ENCODE measurements at places on chromosomes 13 and 19.

DNA sequence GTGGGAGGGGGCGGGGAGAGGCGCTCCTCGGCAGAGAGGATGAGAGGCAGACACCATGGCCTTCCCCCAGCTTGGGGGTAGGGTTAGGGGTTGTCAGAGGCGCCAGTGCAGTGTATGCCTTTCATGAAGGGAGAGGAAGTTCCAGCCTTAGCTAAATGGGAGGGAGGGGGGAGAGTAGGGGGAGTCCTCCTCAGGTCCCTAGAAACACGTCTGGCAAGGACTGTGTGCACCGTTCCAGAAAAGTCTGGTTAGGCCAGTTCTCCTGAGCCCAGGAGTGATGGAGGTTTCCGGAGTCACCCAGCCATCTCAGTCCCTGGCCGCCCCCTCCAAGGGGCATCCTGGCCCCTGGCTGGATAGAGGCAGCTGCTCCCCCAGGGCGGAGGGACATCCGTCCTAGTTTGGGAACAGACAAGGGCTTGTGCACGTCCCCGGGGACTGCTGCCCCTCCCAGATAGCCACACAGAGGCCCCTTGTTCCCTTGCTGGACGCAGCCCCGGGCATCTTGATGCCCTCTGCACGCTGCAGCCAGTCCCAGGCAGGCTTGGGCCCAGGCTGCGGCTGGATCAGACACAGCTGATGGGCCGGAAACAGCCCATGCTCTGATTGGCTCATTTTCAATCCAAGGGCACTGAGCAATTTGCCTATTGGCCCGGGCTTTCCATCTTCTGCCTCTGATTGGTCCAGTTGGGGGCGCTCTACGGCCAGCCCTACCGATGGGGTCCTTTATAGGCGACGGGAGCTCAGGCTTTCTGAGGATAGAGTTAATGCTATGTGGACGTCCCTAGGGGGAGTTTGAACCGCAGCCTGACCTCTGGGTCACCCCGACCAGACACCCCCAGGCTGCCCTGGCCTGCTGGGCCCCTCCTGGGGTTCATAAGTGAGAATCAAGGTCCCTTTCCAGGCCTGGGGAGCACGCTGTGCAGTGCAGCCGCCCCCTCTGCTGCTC, 3.8 kb downstream of the S1PR2 start:
- no peak for DNase-seq

DNA sequence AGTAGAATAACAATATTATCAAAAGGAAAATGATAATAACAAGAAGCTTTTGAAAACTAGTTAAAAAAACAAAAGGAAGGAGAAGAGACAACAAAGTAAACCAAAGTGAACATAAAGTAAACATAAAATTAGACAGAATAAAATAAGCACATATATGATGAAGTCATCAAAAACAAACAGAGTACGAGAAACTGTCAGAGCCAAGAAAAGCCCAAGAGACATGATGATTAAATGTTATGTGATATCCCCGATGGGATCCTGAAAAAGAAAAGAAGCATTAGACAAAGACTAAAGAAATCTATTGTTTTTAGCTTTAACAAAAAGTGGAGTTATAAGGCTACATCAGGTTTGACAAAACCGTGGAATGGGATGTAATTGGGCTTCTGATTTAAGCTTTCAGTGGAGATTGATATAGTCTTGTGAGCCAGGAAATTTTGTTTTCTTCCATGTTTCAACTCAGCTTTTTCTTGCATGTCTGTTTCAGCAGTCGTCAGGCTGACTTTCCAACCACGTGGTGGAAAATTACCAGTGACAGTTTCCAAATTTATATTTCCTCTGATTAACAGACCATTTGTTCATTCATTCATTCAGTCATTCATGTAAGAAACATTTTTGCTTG, 64.9 kb downstream of the KL start:
- DNase-seq = no peak

DNA sequence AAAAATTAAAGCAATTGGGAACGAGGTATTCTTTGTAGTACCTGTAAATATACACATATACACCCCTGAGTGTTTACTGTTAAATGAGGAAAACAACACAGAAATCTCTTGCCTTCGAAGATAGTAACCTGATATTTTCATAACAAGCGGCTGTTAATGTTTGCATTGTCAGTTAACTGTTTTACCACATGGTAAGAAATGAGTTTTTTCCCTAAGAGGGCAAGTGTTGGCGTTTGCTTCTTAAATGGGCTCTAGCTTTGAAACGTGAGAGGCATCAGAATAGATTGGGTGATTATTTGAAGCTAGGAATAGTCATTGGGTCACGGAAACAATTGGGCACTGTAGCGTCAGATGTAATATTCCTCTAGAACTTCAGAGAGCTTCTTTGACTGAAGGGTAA, 22.0 kb upstream of the UPF3A start:
- no peak for DNase-seq

DNA sequence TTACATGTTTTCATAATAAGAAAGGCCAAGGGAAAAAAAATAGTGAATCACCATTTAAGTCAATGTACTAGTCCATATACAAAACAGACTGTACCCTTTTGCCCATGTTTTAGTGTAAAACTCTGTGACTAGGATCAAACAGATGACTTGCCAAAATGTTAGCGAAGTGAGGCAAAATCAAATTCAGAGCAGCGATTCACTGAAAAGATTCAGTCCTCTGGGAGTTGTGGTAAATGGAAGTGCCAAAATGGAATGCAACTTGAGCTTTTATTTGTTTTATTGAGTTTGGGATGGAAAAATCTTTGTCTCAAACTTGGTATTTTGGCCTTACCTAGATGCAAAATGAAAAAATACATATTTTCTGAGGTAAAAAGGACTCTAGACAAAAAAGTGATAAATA, 9.1 kb downstream of the CDADC1 start:
- no peak for DNase-seq

DNA sequence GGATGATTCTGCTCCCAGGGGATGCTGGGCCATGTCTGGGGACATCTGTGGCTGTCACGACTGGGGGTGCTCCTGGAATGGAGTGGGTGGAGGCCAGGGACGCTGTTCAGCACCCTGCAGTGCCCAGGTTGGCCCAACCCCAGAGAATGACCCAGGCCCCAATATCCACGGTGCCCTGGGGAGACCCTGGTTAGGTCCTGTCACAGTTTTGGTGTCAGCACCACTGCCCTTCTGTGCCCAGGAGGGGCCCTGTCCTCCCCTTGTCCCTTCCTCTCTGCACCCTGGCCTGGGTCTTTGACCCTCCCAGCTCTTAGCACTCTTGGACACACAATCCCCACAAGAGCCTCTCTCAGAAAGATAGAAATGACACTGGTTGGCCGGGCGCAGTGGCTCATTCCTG, 85.3 kb downstream of the GADD45B start:
- no peak for DNase-seq

DNA sequence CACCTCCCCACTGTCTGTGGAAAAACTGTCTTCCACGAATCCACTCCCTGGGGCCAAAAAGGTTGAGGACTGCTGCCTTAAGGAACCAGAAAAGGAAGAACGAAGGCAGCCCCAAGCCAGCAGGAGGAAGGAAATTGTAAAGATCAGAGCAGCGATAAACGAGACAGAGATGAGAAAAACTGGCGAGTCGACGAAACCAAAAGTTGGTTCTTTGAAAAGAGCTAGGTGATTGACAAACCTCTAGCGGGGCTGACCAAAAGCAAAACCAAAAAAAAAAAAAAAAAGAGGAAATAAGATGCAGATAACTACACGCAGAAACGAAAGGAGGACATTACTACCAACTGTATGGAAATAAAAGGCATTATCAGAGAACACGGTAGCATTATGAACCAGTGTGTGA, 76.9 kb downstream of the GADD45B start:
- peak; percentile 30 for DNase-seq

Data from CD8-positive, alpha-beta T cell (primary cell).